Iris pigment epithelial cell (primary cell): ENCODE measurements at places on chromosomes 11 and 22.

- DNase-seq = no peak
Observed at GRCh38 chr22:45648301-45649117, 23.1 kb upstream of the ATXN10 start.

- peak; percentile 70 for DNase-seq
Observed at GRCh38 chr11:74427384-74427886, 29.2 kb upstream of the PGM2L1 start.

- DNase-seq = no peak
Observed at GRCh38 chr22:42939451-42939881, 75.5 kb downstream of the PACSIN2 start.

GRCh38 chr11:90947930-90948329, 725.1 kb upstream of the CHORDC1 start:
- no peak for DNase-seq

- peak; percentile 26 for DNase-seq
Observed at GRCh38 chr11:75635066-75635862, 33.6 kb downstream of the MAP6 start.

- DNase-seq = no peak
Observed at GRCh38 chr11:87358461-87358860, 320.7 kb downstream of the TMEM135 start.
